ENCODE measurements at places on chromosomes 5 and 9. TPM values are rescaled to one million over a fixed set of nuclear protein-coding genes. Genes with fewer than 3 reads are reported as not detected.

- peak; percentile 36 for DNase-seq
Measured at GRCh38 chr9:83472221-83472665, 66.0 kb downstream of the FRMD3 start.

DNA sequence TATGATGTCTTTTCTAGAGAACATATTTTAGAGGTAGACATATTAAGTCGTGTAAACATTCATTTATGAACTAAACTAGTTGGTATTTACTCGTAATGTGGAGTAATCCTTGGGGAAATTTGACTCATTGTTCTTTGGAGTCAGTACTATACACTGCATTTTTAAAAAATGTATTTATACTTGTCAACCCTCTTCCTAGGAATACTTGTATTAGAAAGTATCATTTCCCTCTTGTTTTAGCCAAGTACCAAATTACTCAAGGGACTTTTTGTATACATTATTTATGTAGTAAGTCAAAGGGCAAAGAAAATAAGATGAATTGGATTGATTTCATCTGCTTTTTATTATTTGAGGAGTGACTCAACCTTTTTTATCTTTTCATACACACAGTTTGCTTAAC is 248.1 kb upstream of the IZUMO3 start:
- DNase-seq = no peak

DNA sequence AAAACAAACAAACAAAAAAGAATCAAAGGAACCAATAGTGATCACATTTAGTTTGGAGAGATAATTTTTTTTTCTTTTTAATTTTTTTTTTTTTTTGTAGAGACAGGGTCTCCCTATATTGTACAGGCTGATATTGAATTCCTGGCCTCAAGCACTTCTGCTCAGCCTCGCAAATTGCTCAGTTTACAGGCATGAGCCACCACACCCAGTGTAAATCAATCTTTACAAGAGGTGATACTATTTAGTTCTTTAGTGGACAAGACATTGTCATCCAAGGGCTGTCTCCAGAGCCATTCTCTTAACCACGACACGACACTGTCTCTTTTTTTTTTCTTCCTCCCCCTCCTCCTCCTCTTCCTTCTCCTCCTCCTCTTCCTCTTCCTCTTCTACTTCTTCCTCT is 29.6 kb downstream of the ERAP2 start:
- DNase-seq = no peak

DNA sequence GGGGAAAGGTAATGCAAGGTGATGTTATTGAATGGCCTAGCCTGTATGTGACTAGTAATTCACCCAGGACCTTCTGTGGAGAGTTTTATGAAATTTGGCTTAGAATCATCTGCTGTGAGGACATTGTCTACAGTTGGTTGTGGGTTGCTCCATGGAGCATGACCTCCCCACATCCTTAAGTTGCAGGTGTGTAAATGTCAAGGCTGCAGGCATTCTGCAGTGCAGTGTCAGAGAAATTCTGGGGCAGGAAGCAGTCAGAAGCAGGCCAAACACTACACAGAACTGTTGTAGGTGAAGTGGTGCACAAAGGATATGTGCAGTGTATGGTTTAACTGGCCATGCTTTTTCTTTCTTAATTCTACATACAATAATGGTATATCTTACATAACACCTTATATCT is 588.3 kb downstream of the EBF1 start:
- DNase-seq = no peak

- peak; percentile 21 for DNase-seq
Measured at GRCh38 chr5:51977014-51977413, 593.8 kb downstream of the ISL1 start.

DNA sequence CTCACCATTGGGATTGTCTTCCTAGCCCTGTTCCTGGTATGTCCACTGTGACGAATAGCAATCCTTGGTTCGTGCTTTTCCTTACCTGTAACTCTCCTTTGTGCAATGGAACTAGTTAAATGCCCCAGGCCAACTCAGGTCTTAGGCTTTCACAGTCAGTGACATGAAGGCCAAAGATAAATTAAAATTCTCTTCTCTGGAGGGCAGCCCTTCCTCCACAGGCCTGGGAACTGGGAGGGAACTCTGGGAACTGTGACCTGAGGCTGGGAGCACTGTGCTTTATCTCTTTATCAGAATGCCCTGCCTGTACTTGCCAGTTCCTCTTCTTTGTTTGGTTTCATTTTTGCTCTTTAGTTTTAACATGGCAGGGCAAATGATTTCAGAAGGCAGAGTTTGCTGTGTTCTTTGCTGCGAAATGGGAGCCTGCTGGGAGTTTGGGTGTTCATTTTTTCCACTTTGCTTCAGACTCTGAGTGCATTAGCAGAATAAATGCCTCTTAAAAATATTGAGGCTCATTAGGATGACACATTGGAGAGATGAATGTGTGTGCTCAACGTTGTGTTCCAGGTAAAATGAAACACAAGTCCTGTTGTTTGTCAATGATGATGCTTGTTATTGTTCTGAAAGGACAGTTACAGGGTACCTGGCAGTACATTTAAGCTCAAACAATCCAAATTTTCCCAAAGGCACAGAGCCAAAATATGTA is 118.1 kb downstream of the NUDT12 start:
- peak; percentile 27 for DNase-seq

DNA sequence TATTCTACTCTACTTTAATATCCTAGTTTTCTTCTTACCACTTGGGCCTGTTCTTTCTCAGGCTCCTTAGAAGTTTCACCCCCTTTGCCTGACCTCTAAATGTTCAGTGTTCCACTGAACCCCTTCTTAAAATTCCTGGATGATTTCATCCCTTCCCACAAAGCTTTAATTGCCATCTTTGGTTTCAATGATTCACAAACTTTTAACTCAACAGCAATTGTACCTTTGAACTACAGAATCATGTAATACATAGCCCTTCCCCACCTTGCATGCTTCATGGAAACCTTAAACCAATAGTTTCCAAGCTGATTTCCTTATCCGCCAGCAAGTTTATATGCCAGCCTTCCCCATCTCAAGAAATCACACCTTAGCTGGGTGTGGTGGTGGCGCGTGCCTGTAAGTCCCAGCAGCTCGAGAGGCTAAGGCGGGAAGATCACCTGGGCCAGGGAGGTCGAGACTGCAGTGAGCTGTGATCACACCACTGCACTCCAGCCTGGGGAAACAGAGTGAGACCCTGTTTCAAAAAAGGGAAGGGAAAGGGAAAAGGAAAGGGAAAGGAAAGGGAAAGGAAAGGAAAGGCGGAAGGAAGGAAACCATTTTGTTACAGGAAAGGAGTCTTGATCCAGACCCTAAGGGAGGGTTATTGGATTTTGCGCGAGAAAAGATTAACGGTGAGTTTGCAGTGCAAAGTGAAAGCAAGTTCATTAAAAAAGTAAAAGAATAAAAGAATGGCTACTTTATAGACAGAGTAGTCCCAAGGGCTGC is 1023.7 kb upstream of the DMAC1 start:
- DNase-seq = no peak

GRCh38 chr5:160133918-160134304 is 14.7 kb upstream of the PWWP2A start:
- no peak for DNase-seq

DNA sequence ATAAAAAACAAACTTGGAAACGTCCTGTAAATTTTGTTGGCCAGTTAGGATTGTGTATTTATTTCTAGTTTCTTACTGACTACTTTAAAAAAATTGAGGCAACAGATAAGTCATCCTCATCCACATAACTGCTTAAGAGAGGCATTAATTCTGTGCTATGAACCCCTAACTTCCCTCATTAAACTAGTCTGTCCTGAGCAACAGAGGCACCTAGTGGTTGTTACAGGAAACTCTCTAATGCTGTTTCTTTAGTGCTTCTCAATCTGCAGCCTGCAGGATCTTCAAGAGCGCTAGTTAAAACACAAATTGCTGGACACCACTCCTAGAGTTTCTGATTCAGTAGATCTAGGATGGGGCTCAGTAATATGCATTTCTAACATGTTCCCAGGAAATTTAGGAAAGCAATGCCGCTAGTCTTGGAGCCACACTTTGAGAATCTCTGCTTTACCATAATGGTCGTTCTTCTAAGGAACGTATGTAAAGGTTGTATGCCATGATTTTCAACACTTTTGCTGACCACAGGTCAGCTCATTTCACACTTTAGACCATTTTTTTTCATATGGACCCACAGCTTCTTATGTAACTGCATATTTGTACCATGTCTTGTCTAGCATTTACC is 410.1 kb upstream of the SMARCA2 start:
- DNase-seq = peak; percentile 8

GRCh38 chr9:79213417-79214125 is 358.2 kb upstream of the TLE4 start:
- no peak for DNase-seq

- DNase-seq = no peak
Measured at GRCh38 chr5:102283102-102283797, 12.8 kb downstream of the SLCO4C1 start.

DNA sequence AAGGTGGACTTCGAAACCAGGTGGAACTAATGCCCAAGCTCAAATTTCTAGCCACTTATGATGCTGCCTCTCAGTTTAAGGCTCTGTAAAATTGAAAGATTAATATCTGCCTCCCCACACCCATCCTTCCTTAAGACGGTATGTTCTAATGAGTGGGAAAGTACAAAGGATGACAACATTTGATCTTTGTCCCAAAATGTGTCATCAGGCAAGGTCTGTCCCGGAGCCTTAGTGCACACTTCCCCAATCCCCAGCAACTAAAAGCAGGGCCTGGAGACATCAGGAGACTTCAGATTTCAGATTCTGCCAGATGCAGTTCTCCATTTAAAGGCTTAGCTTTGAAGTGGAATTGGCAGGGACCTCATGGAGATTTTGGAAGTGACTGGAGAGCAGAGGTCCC is 316.5 kb downstream of the ASTN2 start:
- no peak for DNase-seq

GRCh38 chr9:89848060-89849040 is 243.5 kb downstream of the GADD45G start:
- DNase-seq = no peak

DNA sequence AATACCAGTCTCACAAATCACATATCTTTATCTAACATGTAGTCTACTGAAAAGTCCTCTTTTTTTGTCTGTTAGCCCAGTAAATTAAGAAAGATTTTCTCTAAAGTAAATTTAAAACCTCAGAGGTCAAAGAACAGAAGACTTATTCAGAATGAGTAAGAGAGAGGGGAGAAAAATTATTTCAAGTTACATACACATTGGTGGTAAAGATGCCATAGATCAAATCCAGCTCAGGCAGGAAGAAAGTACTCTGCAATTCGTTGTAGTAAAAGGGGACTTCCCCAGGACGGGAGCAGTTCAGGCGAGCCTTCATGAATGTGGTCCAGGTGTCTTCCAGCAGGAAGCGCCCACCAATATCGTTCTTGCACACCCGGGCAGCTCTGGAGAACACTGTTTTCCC is 344.1 kb downstream of the SEMA5A start:
- DNase-seq = no peak

- no peak for DNase-seq
Measured at GRCh38 chr5:91474201-91474600, 91.1 kb upstream of the ARRDC3 start.

- DNase-seq = no peak
Measured at GRCh38 chr5:150307617-150308426, 5.1 kb upstream of the ARSI start.

DNA sequence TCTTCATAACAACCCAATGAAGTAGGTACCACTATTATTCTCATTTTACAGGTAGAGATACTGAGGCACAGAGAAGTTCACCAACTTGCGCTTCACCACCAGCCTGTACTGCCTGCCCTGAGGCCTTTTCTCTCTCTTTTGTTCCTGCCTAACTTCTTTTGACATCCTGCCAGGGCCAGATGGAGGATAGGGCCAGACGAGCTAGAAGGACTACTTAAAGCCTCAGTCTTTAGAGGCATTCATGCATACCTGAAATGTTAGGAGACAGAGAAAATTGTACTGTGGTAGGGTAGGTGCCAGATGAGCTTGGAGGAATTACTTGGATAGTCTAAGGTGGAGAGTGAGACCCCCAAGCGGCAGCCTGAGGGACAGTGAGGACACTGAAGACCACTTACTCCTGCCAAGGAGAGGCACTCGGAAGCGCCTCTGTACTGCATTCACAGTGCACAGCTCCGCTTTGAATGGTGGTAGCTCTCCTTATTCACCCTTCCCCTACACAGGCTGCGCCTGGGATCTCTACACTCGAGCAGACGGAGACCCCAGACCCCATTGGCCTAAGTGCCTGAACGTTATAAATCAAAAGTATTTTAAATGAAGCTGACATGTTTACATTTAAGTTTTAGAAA is 6.2 kb upstream of the ORM1 start:
- no peak for DNase-seq

DNA sequence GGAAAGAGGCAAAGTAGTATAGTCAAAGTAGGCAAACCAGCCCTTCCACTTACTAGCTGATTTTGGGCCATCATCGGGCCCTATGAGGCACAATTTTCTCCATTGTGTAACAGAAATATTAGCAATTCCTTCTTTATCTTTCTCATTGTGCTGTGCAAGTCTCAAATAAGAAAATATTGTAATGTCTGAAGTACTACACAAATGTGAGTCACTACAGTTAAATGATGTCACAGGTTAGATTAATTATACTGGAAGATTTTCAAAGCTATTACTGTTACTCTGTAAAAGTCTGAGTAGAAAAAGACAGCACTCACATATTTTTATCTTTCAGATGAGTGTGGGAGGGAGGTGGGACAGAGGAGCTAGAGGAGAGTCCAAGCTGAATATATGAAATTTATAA is 12.4 kb upstream of the TMC1 start:
- DNase-seq = peak; percentile 70

DNA sequence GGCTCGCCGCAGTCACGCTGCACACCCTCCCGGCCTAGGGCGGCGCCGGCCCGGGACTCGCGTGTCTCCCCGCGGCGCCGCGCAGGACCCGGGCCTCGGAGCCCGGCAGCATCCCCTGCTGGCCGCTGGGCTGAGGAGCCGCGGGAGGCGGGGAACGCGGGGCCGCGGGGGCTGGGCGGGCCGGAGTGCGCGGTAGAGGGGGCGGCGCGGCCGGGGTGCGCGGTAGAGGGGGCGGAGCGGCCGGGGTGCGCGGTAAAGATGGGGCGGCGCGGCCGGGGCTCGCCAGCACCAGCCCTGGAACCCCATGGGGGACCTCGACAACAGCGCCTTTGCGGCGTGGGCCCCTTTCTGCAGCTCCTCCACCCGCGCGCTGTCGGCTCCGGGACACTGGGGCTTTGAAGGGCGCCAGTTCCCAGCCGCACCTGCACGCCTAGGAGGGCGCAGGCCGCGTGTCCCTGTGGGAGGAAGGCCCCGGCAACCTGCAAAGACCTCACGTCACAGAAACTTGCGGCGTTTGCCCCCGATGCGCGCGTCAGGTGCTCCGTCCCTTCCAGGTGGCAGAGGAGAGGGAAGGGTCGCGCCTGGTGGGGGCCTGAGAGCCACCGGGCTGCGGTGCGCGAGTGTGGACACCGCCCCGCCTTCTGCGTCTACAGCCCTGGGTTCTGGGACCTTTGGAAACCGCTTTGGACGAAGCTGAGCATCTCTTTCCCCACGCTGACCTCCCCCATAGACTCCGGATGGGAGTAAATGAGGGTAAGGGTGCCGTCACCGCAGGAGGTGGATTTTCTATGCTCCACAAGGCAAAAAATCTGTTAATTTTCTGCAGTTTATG is 49.6 kb downstream of the NSUN2 start:
- DNase-seq = no peak

The IFNK gene
- polyA plus RNA-seq = not detected

The PRSS3 gene
- polyA plus RNA-seq = 50.8 TPM

The ECM2 gene
- 0.56 TPM for polyA plus RNA-seq

The ZFAND5 gene
- polyA plus RNA-seq = 37.3 TPM
